CD4-positive, alpha-beta memory T cell (primary cell): ENCODE measurements at places on chromosomes 7 and 10. TPM values are rescaled to one million over a fixed set of nuclear protein-coding genes. Genes with fewer than 3 reads are reported as not detected.

The RAMP3 gene
- not detected for total RNA-seq

The DPP6 gene
- total RNA-seq: not detected

The FRMPD2 gene
- total RNA-seq: not detected

The RSBN1L gene
- total RNA-seq: 45.0 TPM

The MOGAT3 gene
- total RNA-seq: not detected

The STAMBPL1 gene
- total RNA-seq: 43.2 TPM

The SPDYE1 gene
- not detected for total RNA-seq

The TRPV5 gene
- total RNA-seq: not detected

- no peak for DNase-seq
Measured at GRCh38 chr7:50768485-50769474, 13.9 kb downstream of the GRB10 start.

GRCh38 chr10:129184196-129184595, 282.8 kb upstream of the MGMT start:
- no peak for DNase-seq

DNA sequence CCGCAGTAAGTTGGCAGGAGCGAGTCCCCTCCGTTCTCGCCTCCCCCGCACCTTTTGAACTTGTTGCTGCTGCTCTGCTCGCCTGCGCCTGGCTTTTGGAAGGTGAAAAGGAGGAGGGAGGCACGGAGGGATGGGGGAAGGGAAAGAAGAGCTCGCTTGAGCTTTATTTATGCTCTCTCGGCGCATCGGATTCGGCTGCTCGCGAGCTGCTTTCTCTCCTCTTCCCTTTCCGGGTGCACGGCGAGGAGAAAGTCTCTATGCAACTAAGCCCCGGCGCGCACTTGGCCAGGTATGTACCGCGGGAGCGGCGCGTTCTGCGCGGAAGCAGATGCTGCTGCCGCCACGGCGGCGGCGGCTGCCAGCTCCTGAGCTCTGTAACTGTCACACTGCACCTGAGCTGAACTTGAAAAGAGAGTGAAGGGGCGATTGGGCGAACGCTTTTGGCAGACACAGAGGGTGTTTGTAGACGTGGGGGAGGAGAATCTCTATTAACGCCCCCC, 551 bp downstream of the KCND2 start:
- no peak for DNase-seq

GRCh38 chr10:34474009-34474376, 341.1 kb downstream of the PARD3 start:
- DNase-seq: no peak

DNA sequence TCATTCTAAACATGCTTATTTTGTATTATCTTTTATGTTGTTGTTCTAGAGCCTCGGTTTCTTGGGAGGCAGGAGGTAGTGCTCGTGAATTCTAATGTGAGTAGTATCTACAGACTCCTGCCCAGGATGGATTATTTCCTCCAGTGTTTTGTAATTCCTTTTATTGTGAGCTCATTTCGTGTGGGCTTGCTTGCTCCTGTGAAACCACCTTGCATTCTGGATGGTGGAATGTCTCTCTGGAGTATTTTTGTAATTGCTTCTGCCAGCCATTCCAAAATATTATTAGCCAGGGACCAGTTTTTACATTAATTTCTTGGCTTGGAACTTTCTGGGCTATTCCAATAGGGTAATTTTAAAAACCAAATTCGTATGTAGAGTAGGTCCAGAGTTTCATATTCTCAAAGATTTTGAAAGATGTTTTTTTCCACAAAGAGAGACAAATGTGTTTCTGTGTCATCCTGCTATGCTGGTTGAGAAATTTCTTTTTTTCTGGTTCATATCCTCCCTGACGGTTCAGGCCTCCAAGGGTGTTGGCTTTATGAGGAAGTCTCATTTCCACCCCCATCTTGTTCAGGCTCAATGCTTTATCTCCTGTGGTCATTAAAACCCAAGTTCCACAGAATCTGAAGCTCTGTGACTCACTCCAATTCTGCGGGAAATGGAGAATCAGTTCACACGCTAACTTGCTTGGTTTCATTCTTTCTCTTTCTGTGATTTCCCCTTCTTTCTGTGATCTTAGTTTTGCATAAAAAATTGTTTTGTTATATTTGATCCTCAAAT, 41.7 kb upstream of the CALD1 start:
- no peak for DNase-seq

DNA sequence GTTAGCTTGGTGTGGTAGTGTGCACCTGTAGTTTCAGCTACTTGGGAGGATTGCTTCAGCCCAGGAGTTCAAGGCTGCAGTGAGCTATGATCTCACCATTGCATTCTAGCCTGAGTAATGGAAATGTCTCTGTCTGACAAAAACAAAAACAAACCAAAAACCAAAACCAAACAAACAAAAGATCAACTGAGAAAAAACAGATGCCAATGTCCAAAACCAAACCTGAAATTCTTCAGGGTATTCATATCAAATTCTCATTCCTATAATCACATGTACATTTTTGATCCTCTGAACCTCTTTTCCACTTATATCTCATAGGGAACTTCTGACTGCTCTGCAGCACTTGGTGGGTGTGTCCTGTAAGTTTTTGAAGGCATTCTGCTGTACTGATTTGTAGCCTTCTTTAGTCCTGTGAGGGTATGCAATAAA, 87.0 kb downstream of the CDK6 start:
- DNase-seq: no peak

GRCh38 chr7:73809467-73809951, 21.3 kb upstream of the CLDN4 start:
- no peak for DNase-seq

DNA sequence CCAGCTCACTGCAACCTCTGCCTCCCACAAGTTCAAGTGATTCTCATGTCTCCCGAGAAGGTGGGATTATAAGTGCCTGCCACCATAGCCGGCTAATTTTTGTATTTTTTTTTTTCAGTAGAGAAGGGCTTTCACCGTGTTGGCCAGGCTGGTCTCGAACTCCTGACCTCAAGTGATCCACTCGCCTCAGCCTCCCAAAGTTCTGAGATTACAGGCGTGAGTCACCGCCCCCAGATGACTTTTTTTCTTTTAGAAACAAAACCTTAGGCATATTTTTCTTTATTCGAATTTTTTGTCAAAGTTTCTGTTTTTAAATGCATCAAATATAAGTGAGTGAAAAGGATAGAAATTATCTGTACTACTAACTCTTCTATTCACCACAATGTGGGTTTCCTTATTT, 113.1 kb downstream of the LRRC4 start:
- no peak for DNase-seq

DNA sequence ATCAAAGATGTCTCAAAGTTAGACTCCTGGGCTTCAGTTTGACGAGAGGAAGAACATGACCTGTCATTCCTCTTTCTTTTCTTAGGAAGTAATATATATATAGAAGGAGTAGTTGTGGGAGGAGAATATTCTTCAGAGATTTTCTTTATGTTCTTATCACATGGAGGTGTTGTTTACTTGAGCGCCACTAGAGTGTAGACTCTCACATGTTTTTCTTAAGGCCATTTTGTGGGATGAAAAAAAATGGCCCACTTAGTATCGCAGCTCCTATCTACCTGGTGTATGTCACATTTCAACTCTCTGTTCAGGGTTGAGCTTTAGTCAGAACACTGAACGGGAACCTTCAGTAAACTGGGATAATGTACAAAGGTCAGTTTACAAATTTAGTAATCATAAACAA, 645.2 kb downstream of the PHTF2 start:
- DNase-seq: no peak
